Stimulated activated CD8-positive, alpha-beta memory T cell treated with anti-CD3 and anti-CD28 coated beads, Interleukin-4, amount 100 ng/mL, for 4 hours (primary cell): ENCODE measurements at places on chromosomes 6 and 20.

DNA sequence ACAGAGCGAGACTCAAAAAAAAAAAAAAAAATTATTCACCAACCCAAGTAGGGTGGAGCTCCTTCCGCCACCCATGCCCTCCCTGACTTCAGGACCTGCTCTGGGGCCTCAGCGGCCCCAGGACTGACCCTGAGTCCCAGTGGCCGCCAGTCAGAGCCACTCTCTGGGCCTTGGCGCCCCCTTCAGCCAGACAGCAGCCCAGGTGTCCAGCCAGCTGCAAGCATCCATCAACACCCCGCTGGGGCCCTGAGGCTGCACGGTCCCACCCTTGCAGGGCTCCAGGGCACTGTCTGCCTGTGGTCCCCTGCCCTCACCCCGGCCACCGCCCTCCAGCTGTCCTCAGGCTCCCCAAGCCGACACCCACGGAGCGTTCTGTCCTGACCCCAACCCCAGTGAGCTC is 11.4 kb upstream of the KCNQ2 start:
- no peak for DNase-seq

DNA sequence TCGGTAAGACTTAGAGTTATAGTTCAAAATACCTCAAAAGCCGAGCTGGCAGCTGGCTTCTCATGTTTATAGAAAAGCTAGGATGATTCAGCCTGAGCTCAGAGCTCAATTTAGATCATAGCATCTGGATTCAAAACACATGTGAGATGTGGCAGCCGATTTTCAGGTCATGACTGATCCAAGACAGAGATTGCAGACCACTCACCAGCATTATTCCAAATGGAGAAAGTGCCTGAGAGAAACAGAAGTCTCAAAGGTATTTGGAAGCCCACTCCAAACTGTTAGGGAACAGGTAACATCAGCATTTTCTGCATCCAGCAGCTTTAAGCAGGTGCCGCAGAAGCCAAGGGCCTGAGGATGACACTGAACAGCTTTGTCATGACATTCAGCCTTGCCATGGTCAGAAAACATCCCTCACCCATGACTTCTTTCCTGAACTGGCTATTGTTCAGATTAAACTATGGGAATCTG is 102.2 kb downstream of the BACH2 start:
- DNase-seq, result no peak

GRCh38 chr6:69601132-69601531 is 195.7 kb downstream of the LMBRD1 start:
- no peak for DNase-seq

GRCh38 chr6:46651006-46651405 is 1.6 kb downstream of the CYP39A1 start:
- no peak for DNase-seq

DNA sequence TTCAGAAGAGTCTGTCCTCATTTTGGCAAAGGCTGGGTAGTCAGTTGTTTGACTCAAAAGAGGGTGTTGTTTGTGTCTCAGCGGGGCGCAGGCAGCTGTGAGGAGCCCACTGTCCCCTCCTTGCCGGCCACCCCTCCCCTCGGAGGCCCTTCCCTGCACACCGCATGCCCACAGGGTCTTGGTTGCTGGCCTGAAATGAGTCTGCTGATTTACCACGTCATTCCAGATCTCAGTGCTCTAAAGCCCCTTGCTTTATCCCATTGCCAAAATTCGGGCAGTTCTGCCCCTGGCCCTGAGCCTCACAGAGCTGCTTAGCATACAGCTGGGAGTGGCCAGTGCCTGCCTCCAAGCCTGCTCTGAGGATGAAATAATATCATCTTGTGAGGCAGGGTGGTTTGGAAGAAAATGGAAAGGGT is 220.7 kb downstream of the UST start:
- DNase-seq, result no peak

DNA sequence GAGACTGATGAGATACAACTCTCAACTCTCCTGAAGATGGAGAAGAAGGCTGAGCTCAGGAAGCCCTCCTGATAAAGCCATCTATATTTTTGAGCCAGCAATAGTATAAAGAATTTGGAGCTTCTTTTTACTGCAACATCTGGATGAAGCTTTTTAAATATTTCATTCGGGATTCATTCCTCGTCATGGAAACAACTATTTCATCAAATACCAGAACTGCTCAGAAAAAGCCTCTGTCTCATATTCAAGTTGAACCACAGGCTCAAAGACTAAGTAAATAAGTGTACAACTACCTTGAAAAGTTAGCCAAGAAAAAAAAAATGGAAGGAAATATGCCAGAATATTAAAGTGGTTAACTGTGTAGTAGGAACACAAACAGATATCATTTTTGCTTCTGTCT is 37.8 kb downstream of the PTPRT start:
- no peak for DNase-seq
